Activated CD8-positive, alpha-beta memory T cell treated with anti-CD3 and anti-CD28 coated beads, Interleukin-2, amount 50 U/mL, for 4 hours (primary cell): ENCODE measurements at places on chromosomes 5 and 9.

DNA sequence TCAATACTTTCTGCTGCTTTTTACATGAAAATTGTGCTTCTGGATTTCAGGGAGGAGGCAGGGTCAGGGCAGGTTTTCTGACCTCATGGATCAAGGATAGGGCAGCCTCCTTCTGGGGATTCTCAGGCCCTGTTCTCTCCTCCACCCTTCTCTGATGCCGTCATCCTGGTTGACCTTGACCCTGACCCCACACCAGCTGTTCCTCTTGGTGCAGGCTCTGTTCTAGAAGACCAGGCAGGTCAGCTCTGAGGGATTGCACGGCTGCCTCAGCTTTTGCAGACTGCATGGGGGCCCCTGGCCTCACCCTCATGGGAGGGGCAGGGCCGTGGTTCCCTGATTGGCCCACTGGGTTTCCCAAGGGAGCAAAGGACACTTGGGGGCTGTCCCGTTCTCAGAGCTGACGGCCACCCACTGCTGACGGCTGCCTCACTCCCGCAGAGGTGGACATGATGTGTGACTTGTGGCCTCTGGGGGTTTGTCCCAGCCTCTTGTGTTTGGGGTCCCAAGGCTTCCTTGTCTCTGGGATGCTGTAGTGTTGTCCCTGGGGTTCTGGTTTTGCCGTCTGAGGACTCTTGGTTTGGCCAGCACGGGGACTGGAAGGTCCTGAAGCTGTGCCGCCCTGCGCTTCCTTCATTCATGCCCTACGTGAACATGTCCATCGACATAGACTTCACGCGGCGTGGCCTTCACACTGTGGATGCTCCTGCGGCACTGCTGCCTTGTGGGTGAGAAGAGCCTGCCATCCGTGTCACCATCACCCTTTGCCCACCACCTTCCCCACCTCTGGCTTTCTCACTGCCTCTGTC is 34.5 kb downstream of the CEP72 start:
- no peak for DNase-seq

DNA sequence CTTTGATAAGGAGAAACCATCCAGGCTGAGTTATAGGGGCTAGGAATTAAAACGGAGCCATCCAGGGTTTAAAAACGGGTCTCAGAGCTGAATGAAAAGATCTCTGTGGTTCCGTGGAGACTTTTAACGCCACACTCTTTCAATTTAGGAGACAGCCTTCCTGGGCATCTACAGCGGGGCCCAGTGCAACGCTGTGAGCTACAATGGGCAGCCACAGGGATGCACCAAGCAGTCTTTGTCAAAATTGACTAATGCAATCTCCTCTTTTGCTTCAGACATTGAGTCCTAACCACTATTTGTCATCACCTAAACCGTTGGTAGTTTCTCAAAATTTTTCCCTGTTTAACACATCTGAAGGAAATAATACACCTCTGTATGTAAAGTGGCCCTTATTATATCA is 96.6 kb upstream of the ABCA1 start:
- no peak for DNase-seq

GRCh38 chr5:68196876-68197275 is 18.7 kb upstream of the PIK3R1 start:
- DNase-seq: no peak

- DNase-seq: no peak
These were observed 110.0 kb downstream of the TLE1 start for GRCh38 chr9:81579381-81579780.

GRCh38 chr5:160260881-160261815 is 31.8 kb downstream of the FABP6 start:
- no peak for DNase-seq

DNA sequence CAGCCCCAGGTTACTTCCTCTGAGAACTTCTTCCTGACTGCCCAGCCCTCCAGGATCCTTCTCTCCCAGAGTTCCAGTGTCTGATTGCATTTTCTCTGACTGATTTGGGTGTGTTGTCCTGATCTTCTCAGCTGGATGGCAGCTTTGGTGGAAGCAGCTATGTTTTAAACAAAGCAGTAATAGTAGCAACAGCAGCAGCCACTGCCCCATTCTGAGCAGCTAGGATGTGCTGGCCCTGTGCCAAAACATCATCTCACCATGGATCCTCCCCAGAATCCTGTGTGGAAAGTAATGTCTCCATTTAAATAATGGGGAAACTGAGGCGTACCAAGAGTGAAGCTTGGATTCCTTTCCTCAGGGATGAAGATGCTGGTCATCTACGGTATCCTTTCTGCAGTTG is 46.4 kb upstream of the PSD2 start:
- DNase-seq: no peak
